ENCODE measurements at places on chromosomes 13 and 19.

GRCh38 chr13:38494445-38494844 is 144.8 kb downstream of the UFM1 start:
- H3K27me3 ChIP-seq, result no peaks in the 10 kb centered on the region
- no peaks in the 10 kb centered on the region for H3K36me3 ChIP-seq
- H3K4me1 ChIP-seq, result no peaks in the 10 kb centered on the region
- H3K27ac ChIP-seq, result no peak overlapping the region
- no peak overlapping the region for H3K4me3 ChIP-seq

DNA sequence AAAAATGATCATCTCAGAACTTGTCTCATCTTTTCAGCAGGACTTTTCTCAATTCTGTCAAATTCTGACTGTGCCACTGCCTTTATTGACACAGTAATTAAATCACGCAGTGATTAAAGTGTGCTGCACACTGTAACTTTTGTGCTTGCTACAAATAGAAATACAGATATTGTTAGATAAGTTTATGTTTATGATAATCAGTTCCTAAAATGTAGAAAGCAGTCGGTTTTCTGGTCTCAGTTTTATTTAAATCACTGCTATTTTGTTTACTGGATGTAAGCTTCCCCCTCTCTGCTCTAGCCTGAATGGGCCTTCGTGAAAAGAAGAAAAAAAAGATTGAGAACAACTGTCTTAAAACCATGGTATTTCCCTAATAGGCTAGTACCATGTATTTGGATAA is 258.8 kb upstream of the STARD13 start:
- H3K36me3 ChIP-seq, result peaks cover 15% of the 10 kb centered on the region
- no peak for DNase-seq
- no peaks in the 10 kb centered on the region for H3K27me3 ChIP-seq
- H3K27ac ChIP-seq, result peak overlapping the region; percentile 98

GRCh38 chr19:15025217-15025616 is 24.1 kb upstream of the CASP14 start:
- no peaks in the 10 kb centered on the region for H3K4me1 ChIP-seq
- DNase-seq, result no peak
- no peaks in the 10 kb centered on the region for H3K36me3 ChIP-seq

DNA sequence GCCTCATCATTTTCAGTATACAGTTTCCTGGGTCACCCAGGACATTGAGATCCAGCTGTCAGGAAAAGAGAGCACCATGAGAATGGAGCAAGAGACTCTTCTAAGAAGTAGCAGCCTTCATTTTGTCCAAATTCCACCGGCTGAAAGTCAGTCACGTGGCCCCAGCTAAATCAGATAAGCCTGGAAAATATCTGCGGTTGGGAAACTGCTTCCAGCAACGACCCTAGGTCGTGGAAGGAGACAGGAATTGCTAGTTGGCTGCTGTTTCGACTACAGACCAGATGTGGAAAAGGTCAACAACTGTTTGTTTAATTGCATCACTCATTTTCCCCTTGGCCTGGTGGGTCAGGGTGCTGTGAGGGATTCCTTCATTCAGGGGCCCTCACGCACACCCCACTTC is 107.0 kb downstream of the ZNF536 start:
- H3K27me3 ChIP-seq, result peaks cover 24% of the 10 kb centered on the region
- peaks cover 2% of the 10 kb centered on the region for H3K36me3 ChIP-seq
- no peak for DNase-seq
- no peak overlapping the region for H3K27ac ChIP-seq
- no peaks in the 10 kb centered on the region for H3K4me1 ChIP-seq

- no peak overlapping the region for H3K4me3 ChIP-seq
- H3K27me3 ChIP-seq, result peaks cover 4% of the 10 kb centered on the region
- no peak for DNase-seq
- peaks cover 8% of the 10 kb centered on the region for H3K36me3 ChIP-seq
- no peaks in the 10 kb centered on the region for H3K4me1 ChIP-seq
Measured at GRCh38 chr19:591099-591958, 1.6 kb downstream of the HCN2 start.

GRCh38 chr13:74465271-74465670 is 331.1 kb upstream of the KLF12 start:
- peaks cover 59% of the 10 kb centered on the region for H3K27me3 ChIP-seq
- H3K4me1 ChIP-seq, result no peaks in the 10 kb centered on the region
- no peak overlapping the region for H3K27ac ChIP-seq
- no peaks in the 10 kb centered on the region for H3K36me3 ChIP-seq

GRCh38 chr13:106471957-106472543 is 63.4 kb downstream of the EFNB2 start:
- H3K27me3 ChIP-seq, result peaks cover 32% of the 10 kb centered on the region
- DNase-seq, result no peak
- no peak overlapping the region for H3K4me3 ChIP-seq
- H3K4me1 ChIP-seq, result no peaks in the 10 kb centered on the region
- H3K36me3 ChIP-seq, result no peaks in the 10 kb centered on the region

DNA sequence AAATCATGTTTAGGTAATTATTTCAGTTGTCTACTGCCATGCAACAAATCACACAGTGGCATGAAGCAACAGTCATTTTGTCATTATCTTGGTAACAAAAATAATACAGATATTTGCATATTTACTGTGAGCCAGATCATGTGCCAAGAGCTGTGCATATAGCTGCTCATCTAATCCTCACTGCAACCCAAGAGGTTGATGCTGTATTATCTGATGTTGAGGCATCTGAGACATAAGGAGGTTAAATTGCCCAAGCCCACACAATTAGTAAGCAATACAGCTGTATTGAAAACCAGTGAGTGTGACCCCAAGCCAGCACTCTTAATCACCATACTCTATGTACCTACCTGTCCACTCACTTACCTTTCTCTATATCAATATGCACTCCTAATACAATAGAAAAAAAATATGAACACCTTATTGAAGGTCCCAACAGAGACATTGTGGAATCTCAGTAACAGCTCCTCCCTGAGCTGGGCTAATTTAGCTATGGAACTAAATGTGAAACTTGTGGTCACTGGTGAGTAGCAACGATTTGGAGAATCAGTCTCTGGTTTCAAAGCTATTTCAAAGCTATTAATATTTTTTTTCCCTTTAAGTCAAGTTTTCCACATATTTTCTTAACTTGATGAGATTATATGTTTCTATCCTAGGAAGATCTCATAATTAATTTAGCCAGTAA is 185.2 kb downstream of the KLF12 start:
- no peaks in the 10 kb centered on the region for H3K27me3 ChIP-seq
- peaks cover 9% of the 10 kb centered on the region for H3K36me3 ChIP-seq
- no peak for DNase-seq
- peak overlapping the region; percentile 64 for H3K27ac ChIP-seq
- H3K4me1 ChIP-seq, result peaks cover 78% of the 10 kb centered on the region

GRCh38 chr19:48170817-48171347 is 402 bp downstream of the ZSWIM9 start:
- no peak for DNase-seq
- peaks cover 13% of the 10 kb centered on the region for H3K36me3 ChIP-seq
- H3K4me3 ChIP-seq, result peak overlapping the region; percentile 84
- peaks cover 31% of the 10 kb centered on the region for H3K4me1 ChIP-seq
- no peaks in the 10 kb centered on the region for H3K27me3 ChIP-seq

- DNase-seq, result no peak
- H3K4me1 ChIP-seq, result peaks cover under 1% of the 10 kb centered on the region
- no peak overlapping the region for H3K4me3 ChIP-seq
- peaks cover 26% of the 10 kb centered on the region for H3K36me3 ChIP-seq
- no peak overlapping the region for H3K27ac ChIP-seq
- no peaks in the 10 kb centered on the region for H3K27me3 ChIP-seq
Measured at GRCh38 chr13:79346300-79346914, 59.6 kb downstream of the RBM26 start.

DNA sequence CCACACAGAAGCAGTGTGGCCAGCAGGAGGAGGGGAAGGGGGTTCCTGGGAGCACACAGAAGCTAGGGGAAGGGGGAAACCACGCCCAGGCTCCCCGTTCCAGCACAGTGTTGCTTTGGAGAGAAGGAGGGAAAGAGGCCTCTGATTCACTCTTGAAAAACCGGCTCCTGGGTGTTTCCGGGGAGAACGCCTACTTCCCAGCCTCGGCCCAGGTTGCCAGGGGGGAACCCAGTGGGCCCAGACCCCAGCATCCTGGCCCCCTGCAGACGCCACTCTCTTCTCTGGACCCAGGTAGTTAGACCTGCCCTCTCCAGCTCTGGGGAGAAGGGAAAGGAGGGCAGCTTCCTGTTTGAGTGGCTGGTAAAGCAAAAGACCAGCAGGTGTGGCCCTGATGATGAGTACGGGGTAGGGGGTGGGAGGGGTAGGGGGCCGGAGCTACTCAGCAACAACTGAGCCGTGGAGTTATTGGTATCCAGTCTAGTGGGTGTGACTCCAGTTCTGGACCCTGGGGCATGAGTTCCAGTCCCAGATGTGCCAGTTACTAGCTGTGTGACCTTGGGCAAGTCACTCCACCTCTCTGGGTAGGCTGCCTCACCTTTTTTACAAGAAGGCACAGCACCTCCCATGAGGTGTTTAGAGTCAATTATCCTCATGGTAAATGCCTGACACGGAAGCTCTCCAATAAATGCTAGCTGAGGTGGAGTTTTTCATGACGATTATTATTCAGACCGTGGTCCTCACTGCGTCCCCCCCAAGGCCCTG is 836 bp downstream of the GIPC1 start:
- peak overlapping the region; percentile 82 for H3K27ac ChIP-seq
- DNase-seq, result no peak
- H3K4me1 ChIP-seq, result peaks cover 31% of the 10 kb centered on the region
- H3K27me3 ChIP-seq, result no peaks in the 10 kb centered on the region
- peaks cover 22% of the 10 kb centered on the region for H3K36me3 ChIP-seq

DNA sequence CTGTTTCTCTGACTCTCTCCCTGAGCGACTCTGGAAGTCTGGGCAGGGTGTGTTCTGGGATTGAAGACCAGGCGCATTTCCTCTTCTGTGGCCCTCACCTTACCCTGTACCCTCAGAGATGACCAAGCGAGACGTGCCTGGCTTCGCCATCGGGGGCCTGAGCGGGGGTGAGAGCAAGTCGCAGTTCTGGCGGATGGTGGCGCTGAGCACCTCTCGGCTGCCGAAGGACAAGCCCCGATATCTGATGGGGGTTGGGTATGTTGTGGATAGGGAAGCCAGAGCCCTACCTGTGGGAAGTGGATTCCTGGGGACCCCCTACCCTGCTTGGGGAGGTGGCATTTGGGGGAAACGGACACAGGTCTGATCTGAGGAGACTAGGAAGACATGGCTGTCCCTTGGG is 5.8 kb upstream of the DNM2 start:
- no peak overlapping the region for H3K4me3 ChIP-seq
- peaks cover 9% of the 10 kb centered on the region for H3K4me1 ChIP-seq
- no peak for DNase-seq
- no peaks in the 10 kb centered on the region for H3K27me3 ChIP-seq

GRCh38 chr13:27306364-27306763 is 35.7 kb downstream of the RASL11A start:
- H3K4me1 ChIP-seq, result peaks cover 5% of the 10 kb centered on the region
- H3K36me3 ChIP-seq, result no peaks in the 10 kb centered on the region
- peaks cover 25% of the 10 kb centered on the region for H3K27me3 ChIP-seq
- no peak for DNase-seq

DNA sequence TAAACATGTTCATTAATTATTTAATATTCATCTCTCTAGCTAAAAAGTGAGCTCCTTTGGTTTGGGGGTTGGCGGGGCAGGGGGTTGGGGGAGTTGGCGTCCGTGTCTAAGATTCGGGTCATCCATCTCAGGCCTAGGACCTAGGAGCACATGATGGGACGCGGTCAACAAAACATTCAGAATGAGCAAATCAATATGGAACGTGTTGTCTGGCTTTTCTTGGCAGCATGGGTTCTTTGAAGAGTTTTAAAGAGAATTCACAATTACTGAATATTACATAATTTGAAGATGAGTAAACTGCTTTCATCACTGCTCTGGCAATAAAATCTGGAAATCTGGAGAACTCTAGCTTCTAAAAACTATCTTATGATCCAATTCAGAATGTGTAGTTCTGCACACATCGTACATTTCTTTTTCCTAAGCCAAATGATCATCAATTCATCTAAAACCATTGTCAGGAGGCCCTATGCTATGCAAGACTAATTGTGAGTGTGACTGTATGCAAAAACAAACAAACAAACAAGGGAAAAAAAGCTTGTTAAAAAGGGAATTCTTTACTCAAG is 5.4 kb upstream of the ARGLU1 start:
- no peak for DNase-seq
- no peaks in the 10 kb centered on the region for H3K27me3 ChIP-seq
- H3K4me3 ChIP-seq, result no peak overlapping the region
- peaks cover 4% of the 10 kb centered on the region for H3K4me1 ChIP-seq

DNA sequence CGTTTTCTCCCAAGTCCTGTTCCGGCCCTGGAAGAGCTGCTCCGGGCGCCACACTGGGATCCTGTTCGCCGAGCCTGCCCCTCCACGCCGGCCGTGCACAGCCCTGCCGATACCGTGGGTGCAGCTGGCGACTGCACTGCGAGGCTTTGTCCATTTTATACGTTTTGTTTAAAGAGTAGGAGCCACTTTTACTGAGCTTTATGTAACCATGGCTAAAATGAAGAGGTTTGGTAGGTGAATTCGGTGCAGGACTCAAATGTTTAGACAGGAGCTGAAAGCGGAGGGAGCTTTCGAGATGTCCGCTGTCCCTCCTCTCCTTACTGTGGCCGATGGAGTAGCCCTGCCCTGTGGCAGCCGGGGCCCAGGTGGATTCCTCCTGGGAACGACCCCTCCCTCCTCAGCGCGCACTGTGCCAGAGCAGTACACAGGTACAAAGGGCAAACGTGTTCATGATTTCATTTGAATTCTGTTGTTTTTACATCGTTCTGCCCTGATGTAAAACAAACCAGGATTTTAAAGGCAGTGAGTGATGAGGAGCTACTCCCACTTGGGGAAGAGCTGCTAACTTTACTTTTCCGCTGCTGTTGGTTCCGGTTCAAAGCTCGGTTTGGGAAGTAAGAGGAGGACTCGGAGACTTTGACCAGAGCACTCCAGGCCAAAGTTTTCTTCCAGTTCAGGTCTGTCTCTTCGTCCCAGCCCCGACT is 1.7 kb downstream of the COL4A2 start:
- peaks cover 74% of the 10 kb centered on the region for H3K27me3 ChIP-seq
- H3K4me3 ChIP-seq, result no peak overlapping the region
- DNase-seq, result no peak
- no peak overlapping the region for H3K27ac ChIP-seq

GRCh38 chr13:75364131-75364713 is 117.7 kb downstream of the TBC1D4 start:
- no peaks in the 10 kb centered on the region for H3K27me3 ChIP-seq
- H3K4me1 ChIP-seq, result peaks cover 7% of the 10 kb centered on the region
- H3K4me3 ChIP-seq, result no peak overlapping the region
- H3K36me3 ChIP-seq, result no peaks in the 10 kb centered on the region
- no peak for DNase-seq
- no peak overlapping the region for H3K27ac ChIP-seq

- peaks cover 20% of the 10 kb centered on the region for H3K27me3 ChIP-seq
- no peak overlapping the region for H3K27ac ChIP-seq
- H3K4me1 ChIP-seq, result no peaks in the 10 kb centered on the region
- no peak for DNase-seq
Measured at GRCh38 chr13:31898378-31899071, 133.0 kb upstream of the FRY start.

DNA sequence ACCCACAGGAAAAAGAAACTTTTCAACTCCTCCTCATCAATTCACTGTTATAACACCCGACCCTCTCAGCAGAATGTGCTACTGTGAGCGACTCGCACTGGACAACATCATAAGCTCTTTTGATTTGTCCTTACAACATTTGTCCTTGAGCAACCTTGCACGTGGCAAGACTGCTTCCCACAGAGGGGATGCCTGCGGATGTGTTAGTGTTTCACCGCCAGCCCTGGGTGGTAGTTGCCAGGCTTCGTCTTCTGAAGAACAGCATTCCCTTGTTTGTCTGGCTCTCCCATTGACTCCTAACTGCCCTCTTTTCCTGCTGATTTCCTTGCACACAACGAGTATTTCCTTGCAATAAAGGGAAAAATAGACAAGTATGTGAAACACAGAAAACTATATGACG is 111.4 kb upstream of the SLC7A1 start:
- H3K27me3 ChIP-seq, result peaks cover 41% of the 10 kb centered on the region
- H3K36me3 ChIP-seq, result no peaks in the 10 kb centered on the region
- no peak overlapping the region for H3K27ac ChIP-seq
